Fibroblast of pulmonary artery (primary cell): ENCODE measurements at places on chromosomes 2 and 18.

- DNase-seq, result no peak
Observed at GRCh38 chr18:73482901-73483300, 615.1 kb upstream of the NETO1 start.

DNA sequence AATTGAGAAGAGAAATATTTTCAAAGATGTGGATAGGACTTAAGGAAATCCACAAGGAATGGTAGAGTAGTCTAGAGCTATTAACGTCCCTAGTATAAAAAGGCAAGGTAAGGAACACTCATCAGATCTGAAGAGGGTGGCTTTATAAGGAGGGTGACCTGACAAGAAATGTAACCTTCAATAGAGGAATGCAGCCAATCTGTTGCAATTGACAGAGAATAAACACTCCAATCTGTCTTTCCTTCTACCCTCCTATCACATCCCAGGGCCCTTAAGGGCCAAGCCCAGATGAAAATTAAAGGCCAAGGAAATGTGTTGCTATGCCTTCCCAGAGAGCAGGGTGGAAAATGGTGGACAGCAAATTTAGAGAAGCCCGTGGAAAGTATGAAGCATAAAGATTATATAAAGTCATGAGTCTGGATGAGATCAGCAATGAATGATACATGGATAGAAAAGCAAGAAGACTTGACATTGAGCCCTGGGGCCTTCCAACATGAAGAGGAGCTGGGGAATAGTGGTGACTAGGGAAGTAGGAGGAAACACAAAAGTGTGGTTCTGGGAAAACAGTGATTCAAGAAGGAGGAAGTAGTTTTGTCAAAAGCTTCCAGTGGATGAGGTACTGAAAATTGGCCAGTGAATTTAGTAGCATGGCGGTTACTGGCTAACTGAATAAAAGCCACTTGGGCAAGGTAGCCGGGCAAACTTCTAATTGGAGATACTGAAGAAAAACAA lies 270.6 kb upstream of the TANK start:
- no peak for DNase-seq

DNA sequence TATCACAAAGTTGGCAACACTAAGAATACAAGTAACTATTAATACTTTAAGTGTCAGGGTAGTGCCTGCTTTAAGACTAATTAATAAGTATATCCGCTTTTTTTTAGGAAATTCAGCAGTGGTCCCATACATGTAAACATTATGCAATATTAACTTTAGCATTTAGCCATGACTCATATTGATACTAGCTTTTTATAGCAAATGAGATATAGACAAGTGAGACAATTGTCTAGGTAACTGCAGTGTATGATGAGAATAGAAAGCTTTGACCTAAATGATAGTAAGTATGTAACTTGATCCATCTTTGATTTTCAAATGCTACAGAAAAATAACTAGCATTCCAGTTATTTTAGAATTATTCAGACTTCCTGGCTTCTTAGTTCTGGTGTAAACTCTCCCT lies 27.4 kb upstream of the VRK2 start:
- DNase-seq, result no peak

- peak; percentile 2 for DNase-seq
Observed at GRCh38 chr18:43692099-43692690, 414.9 kb upstream of the SYT4 start.

GRCh38 chr2:54499661-54500060 lies 43.5 kb downstream of the SPTBN1 start:
- peak; percentile 73 for DNase-seq
